ENCODE measurements at places on chromosomes 3 and 15. TPM values are rescaled to one million over a fixed set of nuclear protein-coding genes. Genes with fewer than 3 reads are reported as not detected.

SECISBP2L gene
- total RNA-seq, result 63.2 TPM

DNA sequence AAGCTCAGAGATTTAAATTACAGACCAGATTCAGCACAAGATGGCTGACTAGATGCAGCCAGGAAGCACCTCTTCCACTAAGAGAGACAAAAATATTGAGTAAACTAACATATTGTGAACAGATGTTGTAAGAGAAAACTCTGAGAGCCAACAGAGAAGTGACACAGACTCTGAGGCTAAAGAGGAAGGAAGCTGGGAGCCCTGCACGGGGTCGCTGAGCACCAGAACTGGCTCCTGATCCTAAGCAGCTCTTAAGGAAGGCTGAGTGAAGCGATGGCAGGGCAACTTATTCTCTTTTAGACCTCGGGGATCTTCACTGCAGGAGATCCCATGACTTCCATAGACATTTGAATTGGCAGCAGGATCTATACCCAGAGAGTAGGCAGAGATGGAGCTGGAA is 578.0 kb upstream of the GRM7 start:
- H3K27ac ChIP-seq, result no peak overlapping the region
- H3K4me3 ChIP-seq, result no peak overlapping the region
- H3K36me3 ChIP-seq, result no peaks in the 10 kb centered on the region
- H3K4me1 ChIP-seq, result no peaks in the 10 kb centered on the region
- no peak for DNase-seq
- no peaks in the 10 kb centered on the region for H3K27me3 ChIP-seq

DNA sequence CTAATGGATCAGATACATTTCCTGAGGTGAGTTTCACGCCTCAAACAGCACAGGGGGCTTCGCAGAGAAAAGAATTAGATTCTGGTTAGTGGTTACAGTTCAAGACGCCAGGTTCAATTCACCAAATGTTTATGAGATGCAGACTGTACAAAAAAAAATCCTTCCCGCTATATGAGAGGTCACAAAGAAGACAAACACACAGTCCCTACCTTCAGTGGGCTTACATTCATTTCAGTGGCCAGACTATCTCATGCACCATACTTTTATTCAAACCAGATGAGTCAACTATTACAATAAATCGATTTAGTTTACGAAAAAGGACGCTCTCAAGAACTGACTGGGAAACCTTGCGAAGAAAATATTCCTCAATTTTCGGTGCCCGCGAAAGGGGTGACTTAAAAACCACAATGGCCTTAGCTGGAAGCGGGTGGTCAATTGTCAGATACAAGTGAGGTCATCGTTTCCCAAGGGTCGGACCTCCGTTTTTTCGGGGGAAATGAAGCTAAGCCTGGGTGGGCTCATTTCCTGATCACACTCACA is 695 bp downstream of the METTL6 start:
- H3K27me3 ChIP-seq, result no peaks in the 10 kb centered on the region
- no peak for DNase-seq
- peaks cover 15% of the 10 kb centered on the region for H3K36me3 ChIP-seq
- H3K4me1 ChIP-seq, result peaks cover 25% of the 10 kb centered on the region
- peak overlapping the region; percentile 82 for H3K4me3 ChIP-seq

- H3K4me1 ChIP-seq, result no peaks in the 10 kb centered on the region
- no peak overlapping the region for H3K4me3 ChIP-seq
- no peak for DNase-seq
- no peak overlapping the region for H3K27ac ChIP-seq
- no peaks in the 10 kb centered on the region for H3K27me3 ChIP-seq
Observed at GRCh38 chr3:128864351-128864811, 15.0 kb upstream of the ACAD9 start.
